ENCODE measurements at places on chromosomes 12 and 14. TPM values are rescaled to one million over a fixed set of nuclear protein-coding genes. Genes with fewer than 3 reads are reported as not detected.

GRCh38 chr14:73459959-73460358 is 1.6 kb upstream of the NUMB start:
- no peak for DNase-seq

DNA sequence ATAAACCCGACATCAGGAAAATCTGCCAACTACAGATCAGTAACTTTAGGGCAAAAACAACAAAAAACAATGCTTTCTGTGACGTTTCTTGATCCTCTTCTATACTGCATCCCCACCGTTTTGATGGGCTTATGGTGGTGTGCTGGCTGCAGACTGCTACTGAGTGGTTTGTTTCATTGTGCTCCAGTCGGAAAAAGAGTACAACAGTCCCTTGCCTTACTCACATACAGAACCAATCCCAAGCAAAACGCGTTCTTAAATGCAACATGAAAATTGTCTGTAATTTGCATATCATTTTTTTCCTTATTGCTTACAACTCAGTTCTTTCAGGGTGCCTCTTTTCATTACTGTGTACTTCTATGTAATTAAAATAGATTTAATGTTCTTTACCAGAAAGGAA is 2.3 kb downstream of the ETV6 start:
- DNase-seq: no peak

- DNase-seq: no peak
Measured at GRCh38 chr12:132453361-132454192, 36.4 kb upstream of the FBRSL1 start.

- DNase-seq: no peak
Measured at GRCh38 chr14:79570648-79571047, 640.7 kb downstream of the DIO2 start.

Gene SLC6A15
- total RNA-seq: 10.0 TPM

Gene DBX2
- total RNA-seq: not detected
